ENCODE measurements at places on chromosomes 13 and 19.

- DNase-seq = no peak
Observed at GRCh38 chr19:2609389-2610116, 92.9 kb downstream of the GNG7 start.

GRCh38 chr19:19427302-19427701 is 21.8 kb downstream of the GATAD2A start:
- DNase-seq = no peak

- DNase-seq = no peak
Observed at GRCh38 chr13:76029088-76029487, 393.0 kb downstream of the LMO7 start.

DNA sequence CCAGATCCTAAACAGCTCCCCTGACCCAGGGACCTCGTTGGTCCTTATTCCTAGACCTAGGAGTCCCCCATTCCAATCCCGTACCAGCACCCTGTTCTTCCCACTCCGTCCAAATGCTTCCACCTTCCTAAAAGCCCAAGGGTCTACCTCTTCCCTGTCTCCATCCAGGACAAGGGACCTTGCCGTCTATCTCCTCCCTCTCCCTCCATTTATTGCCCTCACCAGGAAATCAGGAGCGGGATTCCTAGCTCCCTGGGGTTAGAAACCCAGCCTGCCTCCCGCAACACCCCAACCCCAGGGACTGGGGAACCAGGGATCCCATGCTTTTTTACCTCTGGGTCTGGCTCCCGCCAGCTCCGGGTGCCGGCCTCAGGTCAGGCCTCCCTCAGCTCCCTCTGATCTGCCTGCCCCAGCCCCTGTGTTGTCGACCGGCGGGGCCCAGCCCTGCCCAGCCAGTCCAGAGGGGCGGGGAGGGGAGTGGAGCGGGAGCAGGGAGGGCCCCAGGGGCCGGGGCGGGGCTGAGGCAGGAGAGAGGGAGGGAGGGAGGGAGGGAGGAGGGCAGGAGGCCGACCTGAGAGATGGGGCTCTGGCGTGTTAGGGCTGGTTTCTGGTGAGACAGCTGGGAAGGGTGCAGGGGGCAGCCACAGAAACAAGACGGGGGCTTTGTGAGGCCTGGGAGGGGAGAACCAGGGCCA is at the start of gene B3GNT8:
TSS of gene B3GNT8 (minus strand) at position 423 of the 695 bp plus-strand sequence. CDS start 596 bp downstream, outside the sequence.
- DNase-seq = peak; percentile 10

GRCh38 chr19:55157064-55157908 is at the start of gene TNNI3:
Gene TNNI3 (minus strand): TSS chr19:55157732. CDS start chr19:55157589, 143 bp downstream.
- no peak for DNase-seq

GRCh38 chr19:6069268-6069791 is 41.0 kb downstream of the RFX2 start:
- no peak for DNase-seq

GRCh38 chr13:31311921-31312320 is 112.1 kb downstream of the B3GLCT start:
- DNase-seq = no peak

- no peak for DNase-seq
Observed at GRCh38 chr19:38911388-38912001, 491 bp downstream of the CCER2 start.

DNA sequence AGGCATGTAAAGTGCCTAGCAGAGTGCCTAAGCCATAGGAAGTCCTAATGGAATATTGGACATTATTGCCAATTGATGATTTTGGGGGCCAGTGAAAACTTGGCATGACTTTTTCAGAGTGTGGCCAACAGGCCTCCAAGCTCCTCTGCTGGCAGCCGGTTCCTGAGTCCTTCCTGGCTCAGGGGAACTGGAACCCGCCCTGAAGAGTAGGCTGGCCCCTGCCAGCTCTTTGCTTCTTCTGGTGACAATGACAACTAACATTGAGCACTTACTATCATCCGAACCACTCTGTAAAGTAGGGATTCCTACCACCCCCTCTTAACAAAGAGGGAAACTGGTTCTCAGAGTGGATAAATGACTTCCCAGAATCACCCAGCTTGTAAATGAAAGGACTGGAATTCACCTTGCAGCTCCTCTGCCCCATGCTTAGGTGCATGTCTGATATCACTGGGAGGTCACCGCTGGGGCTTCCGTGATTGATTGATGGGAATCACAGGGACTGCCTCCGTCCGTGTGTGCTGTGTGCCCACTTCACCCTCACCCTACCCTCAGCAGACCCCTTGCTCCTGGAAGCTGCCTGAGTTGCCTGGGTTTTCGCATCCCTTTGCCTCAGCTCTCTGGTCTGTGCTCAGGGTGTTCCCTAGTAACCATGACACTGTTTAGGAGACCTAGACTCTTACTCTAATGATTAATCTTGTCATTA is 50.6 kb downstream of the TNFRSF19 start:
- DNase-seq = no peak

GRCh38 chr19:40604171-40604646 is 3.0 kb downstream of the LTBP4 start:
- DNase-seq = no peak

GRCh38 chr13:95128045-95128643 is 173.1 kb downstream of the ABCC4 start:
- DNase-seq = no peak

GRCh38 chr13:45015300-45015699 is 26.0 kb downstream of the GPALPP1 start:
- DNase-seq = no peak

DNA sequence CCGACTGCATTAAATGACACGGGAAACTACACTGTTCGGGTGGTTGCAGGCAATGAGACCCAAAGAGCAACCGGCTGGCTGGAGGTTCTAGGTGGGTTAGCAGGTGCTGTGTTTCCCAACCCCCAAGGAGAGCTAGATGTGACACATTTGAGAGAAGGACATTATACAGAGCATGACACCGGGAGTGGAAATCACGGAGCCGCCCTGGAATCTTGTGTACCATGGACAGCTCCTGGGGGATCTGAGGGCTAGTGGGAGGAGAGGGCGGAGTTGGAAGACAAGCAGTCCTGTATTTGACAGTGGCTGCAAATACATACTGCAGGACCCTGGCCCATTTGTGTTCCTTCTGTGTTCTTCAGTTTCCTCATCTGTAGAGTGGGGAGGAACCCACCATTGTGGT is 2.3 kb downstream of the CEACAM18 start:
- no peak for DNase-seq

- DNase-seq = no peak
Observed at GRCh38 chr13:113742445-113743120, 16.4 kb upstream of the TMEM255B start.

GRCh38 chr19:7908078-7908699 is 4.5 kb downstream of the MAP2K7 start:
- no peak for DNase-seq
